ENCODE measurements at places on chromosomes 16 and 17. TPM values are rescaled to one million over a fixed set of nuclear protein-coding genes. Genes with fewer than 3 reads are reported as not detected.

- no peaks in the 10 kb centered on the region for H3K36me3 ChIP-seq
- no peak overlapping the region for H3K4me3 ChIP-seq
- no peaks in the 10 kb centered on the region for H3K27me3 ChIP-seq
- H3K4me1 ChIP-seq = peaks cover 64% of the 10 kb centered on the region
Observed at GRCh38 chr16:89446136-89446974, 44.0 kb downstream of the ANKRD11 start.

- H3K36me3 ChIP-seq = no peaks in the 10 kb centered on the region
- no peak for DNase-seq
- H3K27ac ChIP-seq = no peak overlapping the region
- H3K4me3 ChIP-seq = no peak overlapping the region
Observed at GRCh38 chr17:72702998-72703397, 389.5 kb downstream of the SLC39A11 start.

DNA sequence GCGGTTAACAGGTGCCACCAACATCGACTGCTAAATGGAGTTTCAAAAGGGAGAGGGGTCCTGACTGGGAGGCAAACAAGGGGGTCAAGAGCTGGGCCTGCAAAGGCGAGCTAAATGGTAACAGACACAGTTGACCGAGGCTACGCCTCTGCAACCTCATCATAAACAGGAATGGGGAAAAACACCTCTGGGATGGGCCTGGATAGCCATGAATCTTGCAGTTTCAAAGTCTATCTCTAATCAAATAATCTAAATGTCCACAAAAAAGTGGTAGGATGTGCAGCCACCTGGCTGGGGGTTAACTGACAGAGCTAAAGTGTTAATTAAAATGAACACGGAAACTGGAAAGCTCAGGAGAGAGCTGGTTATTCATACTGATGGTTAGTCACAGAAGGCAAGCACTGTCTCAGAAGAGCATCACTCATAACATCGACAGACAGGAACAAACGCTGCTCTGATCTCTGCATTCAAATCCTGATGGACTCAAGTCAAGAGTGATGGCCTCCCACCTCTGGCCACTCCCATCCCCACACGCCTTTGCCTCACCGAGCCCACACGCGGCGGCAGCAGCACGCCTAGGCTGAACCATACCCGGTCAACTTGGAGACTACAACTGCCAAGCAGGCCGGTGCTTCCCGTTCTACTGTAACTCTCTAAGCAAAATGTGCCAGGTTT, 56.3 kb downstream of the CREBBP start:
- peaks cover 51% of the 10 kb centered on the region for H3K4me1 ChIP-seq
- no peak overlapping the region for H3K27ac ChIP-seq
- no peaks in the 10 kb centered on the region for H3K27me3 ChIP-seq

GRCh38 chr16:20847550-20847949, 41.2 kb downstream of the REXO5 start:
- DNase-seq = no peak
- no peaks in the 10 kb centered on the region for H3K36me3 ChIP-seq
- no peaks in the 10 kb centered on the region for H3K27me3 ChIP-seq

- H3K36me3 ChIP-seq = peaks cover 14% of the 10 kb centered on the region
- no peaks in the 10 kb centered on the region for H3K27me3 ChIP-seq
- H3K27ac ChIP-seq = no peak overlapping the region
- no peaks in the 10 kb centered on the region for H3K4me1 ChIP-seq
- H3K4me3 ChIP-seq = no peak overlapping the region
Observed at GRCh38 chr16:10964891-10965326, 20.5 kb downstream of the CLEC16A start.

GRCh38 chr16:89845417-89845816, 17.1 kb downstream of the SPIRE2 start:
- no peaks in the 10 kb centered on the region for H3K27me3 ChIP-seq
- no peak overlapping the region for H3K27ac ChIP-seq
- H3K36me3 ChIP-seq = no peaks in the 10 kb centered on the region
- H3K4me3 ChIP-seq = no peak overlapping the region
- no peak for DNase-seq

GRCh38 chr17:21513012-21513570, 136.9 kb downstream of the KCNJ12 start:
- peaks cover 4% of the 10 kb centered on the region for H3K4me1 ChIP-seq
- peak; percentile 74 for DNase-seq
- H3K27ac ChIP-seq = no peak overlapping the region
- no peaks in the 10 kb centered on the region for H3K36me3 ChIP-seq
- H3K4me3 ChIP-seq = no peak overlapping the region

DNA sequence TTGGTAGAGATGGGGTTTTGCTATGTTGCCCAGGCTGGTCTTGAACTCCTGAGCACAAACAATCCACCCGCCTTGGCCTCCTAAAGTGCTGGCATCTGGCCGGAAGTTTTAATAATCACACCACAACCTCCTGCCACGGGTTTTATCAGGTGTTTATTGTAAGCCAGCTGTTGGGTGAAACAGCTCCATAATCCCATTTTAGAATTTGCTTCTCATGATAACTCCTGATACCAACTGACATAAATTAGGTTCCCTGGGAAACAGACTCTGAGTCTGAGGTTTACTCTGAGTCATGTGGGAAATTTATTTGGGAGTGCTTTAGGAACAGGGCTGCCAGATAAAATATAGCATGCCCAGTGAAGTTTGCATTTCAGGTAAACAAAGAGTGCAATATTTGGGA, 122.6 kb upstream of the MED13 start:
- no peak overlapping the region for H3K4me3 ChIP-seq
- H3K4me1 ChIP-seq = no peaks in the 10 kb centered on the region
- no peaks in the 10 kb centered on the region for H3K27me3 ChIP-seq
- H3K27ac ChIP-seq = no peak overlapping the region

DNA sequence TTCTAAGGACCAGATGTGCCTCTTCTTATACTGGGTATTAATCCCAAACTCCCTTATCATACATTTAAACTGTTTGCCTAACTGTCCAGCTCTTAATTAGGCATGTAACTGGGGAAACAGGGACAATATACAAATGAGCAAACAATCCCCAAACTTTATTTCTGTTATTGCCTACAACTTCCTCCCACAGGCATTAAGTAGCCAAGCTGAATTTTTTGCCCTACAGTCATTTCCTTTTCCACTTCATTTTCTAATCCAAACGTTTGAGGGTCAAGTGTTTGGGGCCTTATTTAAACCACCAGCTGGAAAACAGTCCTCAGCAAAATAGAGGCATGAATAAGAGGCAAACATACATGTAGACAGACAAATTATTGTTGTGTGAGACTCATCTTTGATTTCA, 77.4 kb upstream of the CCL2 start:
- H3K4me1 ChIP-seq = no peaks in the 10 kb centered on the region
- H3K36me3 ChIP-seq = no peaks in the 10 kb centered on the region
- no peak overlapping the region for H3K4me3 ChIP-seq
- no peaks in the 10 kb centered on the region for H3K27me3 ChIP-seq

GRCh38 chr16:53773150-53773846, 69.3 kb downstream of the FTO start:
- peaks cover 52% of the 10 kb centered on the region for H3K4me1 ChIP-seq
- DNase-seq = peak; percentile 49
- H3K4me3 ChIP-seq = no peak overlapping the region
- no peak overlapping the region for H3K27ac ChIP-seq

The PDE6G gene
- not detected for total RNA-seq

The SOST gene
- total RNA-seq = not detected

The KIF19 gene
- total RNA-seq = 2.0 TPM

The KRT33A gene
- total RNA-seq = not detected

The CAVIN1 gene
- 173 TPM for total RNA-seq

The C17orf78 gene
- not detected for total RNA-seq

Data from thyroid gland (tissue), 4 donors.